ENCODE measurements at places on chromosomes 3 and 15.

DNA sequence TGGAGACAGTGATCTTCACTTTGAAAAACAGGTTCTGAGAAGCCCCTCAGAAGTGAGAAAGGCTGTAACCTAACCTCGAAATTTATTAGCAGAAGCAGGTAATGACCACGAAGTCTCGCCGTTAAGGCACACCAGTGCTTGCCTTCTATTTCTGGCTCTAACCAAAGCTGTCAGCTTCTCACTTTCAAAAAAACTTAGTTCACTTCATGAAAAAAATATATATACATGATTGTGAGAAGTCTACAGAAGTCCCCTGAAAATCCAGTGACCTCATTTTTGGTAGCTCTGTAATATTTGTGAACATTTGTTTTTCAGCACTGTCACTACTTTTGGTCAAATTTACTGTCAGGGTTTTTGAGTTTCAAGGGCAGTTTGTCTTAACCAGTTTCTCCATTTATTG lies 19.1 kb upstream of the AKAP13 start:
- no peak for DNase-seq

DNA sequence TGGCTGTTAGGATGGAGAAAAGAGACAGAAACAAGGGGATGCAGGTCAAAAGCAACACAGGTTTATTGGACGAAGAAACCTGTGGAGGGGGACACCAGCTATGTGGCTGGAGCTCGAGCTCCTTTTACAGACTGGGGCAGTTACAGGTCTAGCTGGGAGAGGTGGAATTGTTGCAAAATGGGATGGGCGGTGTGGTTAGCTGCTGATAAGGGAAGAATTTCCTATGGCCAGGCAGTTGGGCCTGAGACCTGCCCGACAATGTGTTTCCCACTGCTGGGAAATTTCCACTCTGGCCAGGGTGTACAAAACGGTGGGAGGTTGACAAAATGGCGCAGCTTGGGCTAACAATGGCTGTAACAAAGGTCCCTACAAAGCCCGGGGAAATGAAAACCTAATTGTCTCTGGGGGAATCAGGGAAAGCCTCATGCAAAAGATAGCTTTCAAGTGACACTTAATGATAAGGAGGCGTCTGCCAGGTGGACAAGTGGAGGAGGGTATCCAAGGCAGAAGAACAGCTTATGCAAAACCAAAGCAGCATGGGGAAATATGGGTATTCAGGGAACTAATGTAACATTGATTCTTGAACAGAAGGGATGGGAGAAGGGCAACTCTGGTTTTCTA lies 137.4 kb upstream of the SGO1 start:
- no peak for DNase-seq

DNA sequence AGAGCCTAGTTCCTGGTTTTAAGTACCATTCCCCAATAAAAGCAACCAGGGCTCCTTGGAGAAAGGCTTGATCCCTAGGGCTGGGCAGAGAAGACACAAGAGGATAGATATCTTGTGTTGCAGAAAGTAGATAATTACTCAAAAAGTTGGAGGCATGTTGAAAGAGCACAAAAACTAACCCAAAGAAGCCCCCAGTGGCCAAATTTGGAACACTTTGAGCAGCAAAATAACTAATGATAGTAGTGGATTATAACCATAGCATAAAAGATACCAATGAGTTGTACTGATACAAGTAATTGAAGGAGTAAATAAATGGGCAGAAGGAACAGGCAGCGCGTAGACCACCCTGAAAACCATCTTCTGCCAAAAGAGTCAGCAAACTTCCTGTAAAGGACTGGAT lies 12.0 kb downstream of the EXOSC7 start:
- DNase-seq, result no peak

- DNase-seq, result no peak
These were observed 53.1 kb upstream of the ADAMTS17 start for GRCh38 chr15:100394736-100395440.

DNA sequence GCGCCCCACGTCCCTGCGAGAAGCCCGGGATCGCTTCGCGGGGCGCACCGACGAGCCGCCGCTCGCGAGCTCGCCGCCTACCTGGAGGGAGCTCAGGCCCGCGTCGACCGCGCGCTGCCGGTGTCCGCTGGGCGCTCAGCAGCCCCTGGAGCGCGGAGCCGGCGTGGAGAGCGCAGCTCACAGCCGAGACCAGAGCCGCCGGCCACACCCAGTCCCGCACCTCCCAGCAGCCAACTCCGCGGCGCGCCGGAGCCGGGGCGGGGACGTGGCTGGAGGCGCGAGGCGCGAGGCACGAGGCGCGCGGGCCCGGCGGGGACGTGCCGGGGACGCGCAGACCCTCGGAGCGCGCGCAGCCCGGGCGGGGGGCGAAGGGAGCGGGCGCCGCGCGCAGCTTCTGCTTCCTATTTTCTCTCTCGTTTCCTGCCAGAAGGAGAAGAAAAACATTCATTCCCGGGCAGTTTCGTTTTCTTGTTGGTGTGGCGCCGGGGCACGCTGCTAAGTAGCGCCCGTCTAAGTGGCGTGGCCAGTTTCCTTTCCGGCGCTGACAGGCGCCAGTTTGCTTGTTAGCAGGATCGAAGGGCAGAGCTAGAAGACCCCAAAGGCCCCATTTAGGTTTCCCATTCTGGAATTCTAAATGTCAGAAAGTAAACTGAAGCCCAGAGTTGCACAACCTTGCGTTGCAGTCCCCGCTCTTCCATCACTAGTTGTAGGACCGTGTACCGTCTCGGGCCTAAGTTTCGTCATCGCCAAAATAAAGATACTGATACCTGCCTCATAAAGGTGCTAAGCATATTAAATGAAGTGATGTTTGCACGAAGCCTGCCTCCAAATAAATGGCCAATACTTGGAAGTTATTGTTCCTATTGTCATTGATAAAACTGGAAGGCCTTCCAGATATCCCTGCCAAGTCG lies at the start of gene GNB4:
TSS of gene GNB4 (minus strand) at position 206 of the 911 bp plus-strand sequence. CDS start 25,270 bp downstream, outside the sequence.
- no peak for DNase-seq

- no peak for DNase-seq
These were observed 28.2 kb downstream of the GJD2 start for GRCh38 chr15:34726406-34727100.

DNA sequence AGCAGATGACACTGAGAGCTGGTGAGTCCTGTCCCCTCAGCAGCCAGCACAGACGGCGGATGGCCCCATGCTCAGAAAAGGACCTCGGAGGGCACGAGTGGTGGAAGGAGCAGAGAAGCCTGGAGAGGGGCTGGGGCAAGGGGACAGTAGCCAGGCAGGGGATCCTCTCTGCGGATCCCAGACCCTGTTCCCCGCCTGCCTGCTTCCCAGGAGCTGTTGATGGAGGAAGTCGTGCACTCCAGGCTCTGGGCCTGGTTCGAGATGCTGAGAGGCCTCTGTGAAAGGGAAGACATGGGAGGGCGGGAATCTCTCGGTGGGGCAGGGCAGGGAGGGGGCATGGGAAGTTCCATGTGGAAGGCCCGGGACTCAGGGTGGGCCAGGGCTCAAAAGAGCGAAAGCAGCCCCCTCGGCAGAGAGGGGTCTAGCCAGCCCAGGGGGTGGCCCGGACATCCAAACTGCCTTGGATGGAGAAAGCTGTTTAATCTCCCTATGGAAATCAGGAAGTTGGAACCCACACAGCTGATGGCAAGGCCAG lies 47.9 kb upstream of the MAGEF1 start:
- DNase-seq, result no peak

DNA sequence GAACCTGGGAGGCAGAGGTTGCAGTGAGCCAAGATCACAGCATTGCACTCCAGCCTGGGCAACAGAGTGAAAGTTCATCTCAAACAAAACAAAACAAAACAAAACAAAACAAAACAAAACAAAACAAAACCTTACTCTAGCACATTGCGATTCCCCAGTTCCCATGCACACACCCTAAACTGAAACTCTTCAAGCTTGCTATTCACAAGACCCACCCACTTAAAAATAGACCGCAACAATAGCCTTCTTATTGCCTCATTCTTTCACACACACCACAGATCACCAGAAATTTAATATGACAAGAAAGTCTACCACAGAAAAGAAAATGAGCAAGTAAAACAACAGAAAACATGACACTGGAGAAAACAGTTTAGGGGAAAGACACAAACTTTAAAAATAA lies 598.4 kb downstream of the FHIT start:
- no peak for DNase-seq

DNA sequence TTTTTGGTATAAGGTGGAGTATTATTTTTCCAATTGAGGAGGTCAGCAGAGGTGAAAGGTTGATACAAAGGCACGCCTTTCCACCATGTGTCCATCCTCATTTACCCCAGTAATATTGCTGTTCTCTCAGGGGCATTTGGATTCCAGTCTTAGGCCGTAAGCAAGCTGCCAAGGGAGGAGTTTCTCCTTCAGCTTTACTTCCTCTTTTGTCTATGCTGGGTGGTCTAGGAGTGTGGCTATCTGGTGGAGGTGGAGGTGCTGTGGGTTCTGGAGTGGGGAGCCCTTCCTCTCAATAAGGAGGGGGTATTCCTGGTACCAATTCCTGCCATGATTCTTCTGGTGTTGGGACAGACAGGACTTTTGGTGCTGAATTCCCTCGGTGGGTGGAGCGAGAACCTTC lies 340.6 kb downstream of the KCNH8 start:
- DNase-seq, result no peak

- DNase-seq, result no peak
These were observed 42.5 kb downstream of the LYZL4 start for GRCh38 chr3:42367903-42368302.

- DNase-seq, result no peak
These were observed 54.4 kb upstream of the LRRFIP2 start for GRCh38 chr3:37228749-37229148.

DNA sequence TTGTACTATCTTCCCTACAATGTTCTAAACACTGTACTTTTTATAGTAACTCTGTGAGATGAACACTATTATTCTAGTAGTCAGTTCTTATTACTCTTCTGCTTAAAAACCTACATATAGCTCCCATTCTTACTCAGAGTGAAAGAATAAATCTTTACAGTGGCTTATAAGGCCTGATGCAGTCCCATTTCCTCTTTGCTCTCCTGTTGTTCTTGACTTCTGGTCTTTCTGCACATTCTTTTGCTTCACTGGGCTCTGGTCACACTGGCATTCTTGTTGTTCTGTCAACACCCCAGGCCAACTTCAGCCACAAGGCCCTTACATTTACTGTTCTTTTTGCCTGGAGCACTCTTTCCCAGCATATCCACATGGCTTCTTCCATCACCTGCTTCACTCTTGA lies 58.2 kb upstream of the TP63 start:
- no peak for DNase-seq

GRCh38 chr3:71831599-71831998 lies 46.7 kb upstream of the PROK2 start:
- no peak for DNase-seq

DNA sequence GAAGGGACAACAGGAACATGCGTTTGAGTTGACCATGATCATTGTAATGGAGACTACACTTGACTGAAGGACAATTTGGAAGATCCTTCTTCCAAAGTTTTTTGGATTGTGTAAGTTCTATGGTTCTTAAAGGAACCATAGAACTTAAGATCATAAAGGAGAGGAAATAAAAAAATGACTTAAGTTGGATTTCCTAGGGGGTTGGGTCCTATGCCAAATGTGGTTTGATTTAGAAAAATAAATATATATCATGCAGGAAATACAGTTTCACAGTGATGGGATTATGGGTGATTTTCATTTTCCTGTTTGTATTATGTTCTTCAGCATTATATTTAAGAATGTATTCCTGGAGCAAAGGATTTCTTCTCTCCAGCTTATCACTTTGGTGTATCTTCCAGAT lies 305.5 kb upstream of the DPH6 start:
- DNase-seq, result no peak

DNA sequence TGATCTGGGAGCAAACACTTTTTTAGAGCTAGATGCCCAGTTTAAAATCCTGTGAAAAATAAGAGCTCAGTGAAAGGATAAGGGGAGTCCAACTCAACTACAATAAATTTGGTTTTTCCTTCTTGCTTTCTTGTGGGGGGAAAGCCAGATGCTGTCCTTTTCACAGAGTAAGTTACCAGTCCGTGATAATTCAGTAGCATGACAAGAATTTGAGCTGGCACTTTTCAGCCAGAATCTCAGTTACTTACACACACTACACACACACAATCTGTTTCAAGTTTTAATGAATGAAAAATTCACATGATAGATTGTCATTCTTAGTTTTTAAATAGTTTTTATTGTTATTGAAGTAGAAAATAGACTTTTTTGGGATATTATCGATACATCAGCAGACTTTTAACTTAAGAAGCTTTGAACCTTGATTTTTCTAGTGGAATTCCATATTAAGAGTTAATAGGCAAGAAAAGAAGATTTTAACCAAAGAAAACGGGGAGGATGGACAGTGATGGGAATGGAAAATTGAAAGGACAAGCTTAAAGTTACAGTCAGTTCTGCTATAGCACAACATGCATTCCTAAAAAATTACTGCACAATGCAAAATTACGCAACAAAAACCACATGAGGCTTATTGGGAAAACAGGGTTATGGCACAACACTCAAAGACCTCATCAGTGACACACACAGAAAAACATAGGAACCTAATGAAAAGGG lies 47.0 kb downstream of the PSMD6 start:
- DNase-seq, result no peak

GRCh38 chr3:175399156-175399840 lies 540.2 kb downstream of the NAALADL2 start:
- no peak for DNase-seq

DNA sequence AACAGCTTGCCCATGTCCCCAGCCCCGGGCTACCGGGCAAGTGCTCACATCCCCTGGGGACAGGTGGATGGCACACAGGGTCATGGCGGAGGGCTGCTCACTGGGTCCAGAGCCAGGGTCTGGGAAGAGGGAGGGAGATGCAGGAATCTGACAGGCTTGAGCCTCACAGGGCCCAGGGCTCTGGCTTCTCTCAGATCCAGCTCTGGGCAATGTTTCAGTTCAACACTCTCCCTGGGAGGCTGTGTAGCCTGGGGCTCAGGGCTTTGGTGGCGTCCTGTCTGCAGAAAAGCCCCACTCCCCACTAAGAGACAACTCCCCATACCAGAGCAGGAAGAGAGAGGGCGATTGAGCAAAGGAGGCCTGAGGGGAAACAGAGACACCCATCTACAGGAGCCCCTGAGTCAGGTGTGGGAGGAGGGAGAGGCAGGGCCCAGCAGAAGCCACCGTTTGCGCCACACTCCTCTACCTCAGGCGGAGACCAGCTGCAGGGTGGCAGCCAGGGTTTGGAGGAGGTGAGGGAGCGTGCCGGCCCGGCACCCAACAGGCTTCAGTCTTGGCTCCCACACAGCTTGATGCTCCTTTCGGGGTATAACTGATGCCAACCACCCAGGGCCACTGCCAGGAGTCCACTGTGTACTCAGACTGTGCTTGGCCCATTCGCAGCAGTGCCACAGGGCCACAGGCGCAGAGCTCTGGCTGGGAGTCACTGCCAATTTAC lies 16.8 kb upstream of the SRP14 start:
- no peak for DNase-seq

DNA sequence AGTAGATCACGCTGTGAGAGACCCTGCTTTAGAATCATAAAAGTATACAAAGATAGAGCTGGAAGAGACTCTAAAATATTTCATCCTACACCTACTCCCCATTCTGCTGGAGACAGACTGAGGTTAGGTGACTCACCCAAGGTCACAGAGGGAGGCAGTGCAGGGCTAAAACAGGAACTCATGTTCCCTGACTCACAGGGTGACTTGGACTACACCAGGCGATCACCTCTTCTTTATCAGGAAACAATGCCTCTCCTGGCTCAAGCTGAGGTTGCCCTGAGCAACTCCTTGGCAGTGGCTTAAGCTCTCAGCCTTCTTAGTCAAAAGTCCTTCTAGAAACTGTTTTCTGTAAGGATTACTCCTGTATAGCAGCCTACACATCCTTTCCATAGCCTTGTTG lies 26.4 kb upstream of the TNFAIP8L3 start:
- no peak for DNase-seq

- DNase-seq, result no peak
These were observed 166.6 kb downstream of the SATB1 start for GRCh38 chr3:18258492-18258891.

- DNase-seq, result no peak
These were observed 208.7 kb downstream of the SOX2 start for GRCh38 chr3:181920409-181920808.

- no peak for DNase-seq
These were observed 9.3 kb upstream of the NR2E3 start for GRCh38 chr15:71800835-71801745.

Measured in stimulated activated CD4-positive, alpha-beta T cell treated with anti-CD3 and anti-CD28 coated beads, Interleukin-1b, Interleukin-23, amount 100 ng/mL, for 1 hour (primary cell).